ENCODE measurements at places on chromosomes 5 and 9.

DNA sequence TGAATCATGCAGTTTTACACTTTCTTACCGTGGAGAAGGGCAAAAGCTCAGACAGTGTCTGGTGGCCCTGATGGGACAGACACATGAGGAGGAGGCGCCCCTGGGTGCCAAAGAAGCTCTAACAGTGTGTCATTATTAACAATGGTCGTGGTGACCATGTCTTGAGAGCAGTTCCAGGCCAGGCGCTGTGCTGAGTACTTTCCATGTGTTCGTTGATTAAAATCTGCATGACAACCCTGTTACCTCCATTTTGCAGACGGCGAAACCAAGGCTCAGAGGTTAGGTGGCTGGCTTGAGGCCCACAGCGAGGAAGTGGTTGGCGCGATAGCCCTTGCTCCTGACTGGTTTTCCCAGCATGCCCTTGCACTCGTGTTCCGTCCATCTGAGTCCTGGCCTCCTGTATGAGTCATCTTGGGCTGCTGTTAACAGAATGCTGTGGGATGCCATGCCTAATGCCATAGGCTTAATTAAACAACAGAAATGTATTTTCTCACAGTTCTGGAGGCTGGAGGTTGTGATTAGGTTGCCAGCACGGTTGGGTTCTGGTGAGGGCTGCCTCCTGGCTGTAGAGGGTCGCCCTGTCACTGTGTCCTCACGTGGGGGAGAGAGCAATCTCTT is 92.0 kb downstream of the AMBP start:
- no peak for DNase-seq

GRCh38 chr9:15293804-15294316 is 13.2 kb downstream of the TTC39B start:
- DNase-seq = no peak

- no peak for DNase-seq
Measured at GRCh38 chr9:98902516-98902915, 41.2 kb upstream of the COL15A1 start.

DNA sequence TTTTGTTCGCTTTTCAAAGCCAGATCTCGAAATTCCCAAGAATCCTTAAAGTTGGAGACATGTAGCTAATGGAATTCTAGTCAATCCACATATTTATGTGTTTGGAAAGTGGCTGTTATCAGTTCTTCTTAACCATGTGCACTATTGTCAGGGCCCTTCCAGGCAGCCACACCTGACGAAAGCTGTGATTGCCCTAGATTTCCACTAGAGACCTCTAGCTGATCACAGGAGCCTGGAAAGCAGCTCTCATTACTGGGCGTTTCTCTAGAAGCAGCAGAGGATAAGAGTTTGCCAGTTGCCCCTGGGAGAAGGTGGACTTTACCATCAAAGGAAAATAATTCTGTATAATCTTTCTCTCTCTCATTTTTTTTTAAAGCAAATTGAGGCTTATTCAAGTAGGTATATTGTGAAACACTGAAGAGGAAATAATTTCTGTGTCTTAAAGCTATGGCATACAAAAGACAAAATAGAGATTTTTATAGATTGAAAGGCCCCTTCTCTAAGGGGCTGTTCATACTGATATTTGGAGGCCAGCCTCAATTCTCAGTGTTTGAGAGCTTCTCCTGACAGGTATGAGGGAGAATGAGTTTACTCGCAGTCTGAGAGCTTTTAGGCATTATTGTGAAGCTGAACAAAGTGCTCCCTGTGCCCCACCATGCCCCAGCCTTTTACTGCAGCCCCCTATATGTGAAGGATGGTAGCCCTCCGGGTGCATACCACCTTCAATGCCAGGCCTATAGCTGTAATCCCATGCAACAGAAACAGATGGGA is 405.4 kb upstream of the ACTBL2 start:
- peak; percentile 57 for DNase-seq

- peak; percentile 22 for DNase-seq
Measured at GRCh38 chr5:1468629-1469527, 23.6 kb upstream of the SLC6A3 start.

- no peak for DNase-seq
Measured at GRCh38 chr5:178201927-178202235, 2.5 kb upstream of the HNRNPAB start.

- DNase-seq = no peak
Measured at GRCh38 chr5:74186356-74187315, 453.9 kb downstream of the ENC1 start.

DNA sequence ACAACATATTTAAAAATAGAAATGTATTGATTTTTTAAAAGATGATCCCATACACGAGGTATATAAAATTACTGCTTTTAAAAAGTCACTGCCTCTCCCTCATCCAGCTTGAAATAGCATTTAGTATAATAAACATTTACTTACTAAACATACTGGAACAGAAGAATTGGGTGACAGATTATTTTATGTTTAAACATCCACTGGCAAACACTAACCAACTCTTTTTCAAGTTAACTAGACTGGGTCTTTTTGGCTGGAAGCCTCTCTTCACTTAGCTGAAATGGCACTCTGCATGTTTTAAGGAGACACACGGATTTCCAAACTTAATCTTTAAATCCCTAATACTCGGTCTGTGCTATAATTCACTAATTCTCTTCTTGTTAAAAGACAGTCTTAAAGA is 19.0 kb downstream of the CTXN3 start:
- no peak for DNase-seq

GRCh38 chr9:16248822-16249221 is 621.6 kb downstream of the BNC2 start:
- no peak for DNase-seq

DNA sequence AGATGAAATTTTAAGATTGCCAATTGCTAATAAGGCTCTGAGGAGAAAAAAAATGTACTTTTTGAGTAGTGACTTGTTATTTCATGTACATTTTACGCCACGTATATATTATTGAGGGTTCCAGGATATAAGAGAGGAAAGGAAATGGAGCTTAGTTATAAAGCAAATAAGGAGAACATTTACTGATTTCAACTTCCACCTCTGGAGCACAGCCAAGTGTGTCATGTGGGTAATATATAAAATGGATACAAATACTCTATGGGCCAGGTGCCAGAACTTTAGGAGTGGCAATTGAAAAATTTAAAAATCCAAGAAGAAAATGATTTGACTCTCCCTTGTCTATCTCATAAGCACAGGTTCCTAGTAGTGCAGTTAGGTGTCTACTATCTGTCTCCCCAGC is 45.0 kb upstream of the VLDLR start:
- DNase-seq = no peak

GRCh38 chr9:87436716-87437115 is 61.0 kb upstream of the DAPK1 start:
- DNase-seq = no peak

DNA sequence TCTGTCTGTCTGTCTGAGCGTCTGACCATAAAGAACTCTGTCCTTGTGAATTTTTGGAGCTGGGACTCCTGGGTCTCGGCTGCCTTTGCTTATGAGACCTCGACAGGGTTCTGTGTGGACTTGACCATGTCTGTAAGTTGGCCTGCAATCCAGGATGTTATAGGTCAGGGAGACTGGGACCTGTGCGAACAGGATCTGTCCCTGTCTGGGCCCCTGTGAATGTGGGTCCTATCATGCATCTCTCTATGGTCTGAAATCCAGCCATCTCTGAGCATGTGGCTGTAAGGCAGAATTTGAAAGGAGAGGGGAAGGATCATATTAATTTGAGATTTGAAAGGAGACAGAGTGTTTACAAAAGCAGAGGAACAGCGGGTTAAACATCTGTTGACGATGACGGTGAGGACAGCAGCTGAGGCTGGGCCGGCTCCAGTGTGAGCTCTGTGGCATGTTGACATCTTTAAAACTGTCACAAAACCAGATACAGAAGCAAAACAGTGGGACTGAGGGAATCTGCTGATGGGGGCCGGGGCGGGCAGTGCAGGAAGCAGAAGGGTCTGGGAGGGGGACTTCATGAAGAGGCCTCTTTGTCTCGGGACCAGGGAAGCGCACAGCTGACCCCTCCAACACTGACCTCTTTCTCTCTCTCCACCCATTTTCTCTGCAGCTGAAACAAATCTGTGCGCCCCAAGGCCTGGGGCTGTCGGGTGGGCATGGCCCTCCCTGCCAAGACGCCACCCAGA is 19.1 kb upstream of the MVB12B start:
- no peak for DNase-seq

- DNase-seq = no peak
Measured at GRCh38 chr5:115985802-115986757, 23.8 kb downstream of the LVRN start.

- DNase-seq = peak; percentile 87
Measured at GRCh38 chr9:129880654-129881546, 45.6 kb downstream of the USP20 start.

DNA sequence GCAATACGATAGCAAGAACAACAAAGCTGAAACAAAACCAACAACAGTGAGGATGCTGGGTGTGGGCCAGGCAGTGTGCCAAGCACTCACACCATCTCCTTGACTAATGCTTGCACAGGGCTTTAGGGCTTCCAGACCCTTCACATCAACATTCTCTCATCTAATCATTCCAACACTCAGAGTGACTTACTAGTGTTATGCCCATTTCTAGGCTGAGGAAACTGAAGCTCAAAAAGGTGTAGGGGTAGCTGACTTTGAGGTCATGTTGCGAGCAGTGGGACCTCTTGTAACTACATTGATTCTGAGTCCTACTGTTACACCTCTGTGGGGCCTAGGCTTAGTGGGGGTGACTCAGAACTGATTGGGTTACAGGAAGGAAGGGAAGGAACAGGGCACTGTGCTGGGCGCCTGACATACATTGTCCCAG is 9.7 kb downstream of the ANGPTL2 start:
- DNase-seq = no peak

DNA sequence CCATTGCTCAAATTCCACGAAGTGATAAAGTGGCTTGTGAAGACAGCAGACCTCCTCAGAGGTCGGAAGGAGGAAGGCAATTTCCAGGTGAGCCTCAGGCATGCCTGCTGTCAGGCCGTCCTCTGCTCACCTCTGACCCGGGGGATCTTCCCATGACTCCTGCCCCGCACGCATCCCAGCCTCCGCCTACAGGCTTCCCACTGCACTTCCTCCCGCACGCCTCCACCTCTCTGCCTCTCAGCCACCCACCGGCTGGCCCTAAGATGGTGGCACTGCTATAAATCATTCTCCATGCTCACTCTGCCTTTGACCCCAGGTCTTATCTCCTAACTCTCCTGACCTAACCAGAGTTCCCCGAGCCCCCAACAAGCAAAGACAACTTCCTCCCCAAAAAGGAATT is 49.4 kb upstream of the DNAH5 start:
- DNase-seq = no peak

DNA sequence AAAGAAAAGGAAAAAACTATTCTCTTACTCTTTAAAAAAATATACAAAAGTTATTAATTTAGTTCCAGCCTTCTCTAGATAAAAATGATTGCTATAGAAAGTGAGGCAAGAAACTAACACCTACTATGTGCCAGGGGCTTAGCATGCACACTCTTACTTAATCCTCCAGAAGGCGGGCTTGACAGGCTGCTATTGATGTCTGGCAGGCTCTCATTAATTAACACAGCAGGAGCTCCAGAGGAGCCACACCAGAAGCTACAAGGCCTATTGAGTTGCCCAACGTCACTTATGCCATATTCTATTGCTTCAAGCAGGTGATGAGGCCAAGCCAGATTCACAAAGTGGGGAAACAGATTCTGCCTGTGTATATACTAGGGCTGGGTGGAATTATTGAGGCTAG is 54.6 kb upstream of the CLINT1 start:
- DNase-seq = no peak

- DNase-seq = no peak
Measured at GRCh38 chr5:66232706-66233445, 88.8 kb downstream of the SREK1 start.

DNA sequence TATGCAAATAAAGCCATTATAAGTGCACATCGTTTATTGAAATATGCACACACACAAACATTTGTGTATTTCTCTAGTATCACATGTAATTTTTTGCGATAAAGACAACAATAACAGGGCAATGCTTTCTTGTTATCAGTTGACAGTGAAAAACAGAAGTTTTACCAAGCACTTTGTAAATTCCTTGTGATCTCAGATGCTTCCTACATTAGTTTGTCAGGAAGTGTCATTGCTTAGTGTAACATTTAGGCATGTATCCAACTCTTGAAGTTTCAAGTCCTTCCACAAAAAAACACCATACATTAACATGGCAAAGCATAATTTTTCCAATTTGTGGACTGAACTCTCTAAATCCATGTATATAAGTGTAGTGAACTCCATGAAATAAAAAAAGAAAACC is 46.4 kb downstream of the MOCS2 start:
- DNase-seq = no peak

GRCh38 chr9:107738789-107739188 is 249.2 kb upstream of the KLF4 start:
- no peak for DNase-seq

- no peak for DNase-seq
Measured at GRCh38 chr5:41161271-41161670, 52.1 kb downstream of the C6 start.

- DNase-seq = no peak
Measured at GRCh38 chr9:37919956-37920335, 16.0 kb upstream of the SLC25A51 start.

GRCh38 chr9:104868687-104869404 is 59.1 kb downstream of the ABCA1 start:
- DNase-seq = peak; percentile 84

DNA sequence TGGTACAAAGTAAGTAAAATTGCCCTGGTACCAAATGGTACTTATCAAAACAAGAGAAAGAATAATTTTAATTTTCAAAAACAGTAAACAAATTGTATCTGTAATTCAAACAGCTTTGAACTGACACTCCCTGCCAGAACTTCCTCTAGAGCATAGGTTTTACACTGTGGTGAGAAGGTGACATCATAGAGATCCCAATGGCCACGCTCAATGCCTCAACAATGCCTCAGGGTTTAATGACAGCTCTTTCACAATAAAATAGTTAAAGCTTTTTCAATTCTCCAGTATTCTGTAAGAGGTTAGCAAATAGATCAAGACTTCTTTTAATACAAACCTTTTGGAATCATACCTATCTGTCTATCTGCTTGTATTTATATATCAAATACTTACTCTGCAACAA is 437.1 kb downstream of the PRR16 start:
- no peak for DNase-seq

DNA sequence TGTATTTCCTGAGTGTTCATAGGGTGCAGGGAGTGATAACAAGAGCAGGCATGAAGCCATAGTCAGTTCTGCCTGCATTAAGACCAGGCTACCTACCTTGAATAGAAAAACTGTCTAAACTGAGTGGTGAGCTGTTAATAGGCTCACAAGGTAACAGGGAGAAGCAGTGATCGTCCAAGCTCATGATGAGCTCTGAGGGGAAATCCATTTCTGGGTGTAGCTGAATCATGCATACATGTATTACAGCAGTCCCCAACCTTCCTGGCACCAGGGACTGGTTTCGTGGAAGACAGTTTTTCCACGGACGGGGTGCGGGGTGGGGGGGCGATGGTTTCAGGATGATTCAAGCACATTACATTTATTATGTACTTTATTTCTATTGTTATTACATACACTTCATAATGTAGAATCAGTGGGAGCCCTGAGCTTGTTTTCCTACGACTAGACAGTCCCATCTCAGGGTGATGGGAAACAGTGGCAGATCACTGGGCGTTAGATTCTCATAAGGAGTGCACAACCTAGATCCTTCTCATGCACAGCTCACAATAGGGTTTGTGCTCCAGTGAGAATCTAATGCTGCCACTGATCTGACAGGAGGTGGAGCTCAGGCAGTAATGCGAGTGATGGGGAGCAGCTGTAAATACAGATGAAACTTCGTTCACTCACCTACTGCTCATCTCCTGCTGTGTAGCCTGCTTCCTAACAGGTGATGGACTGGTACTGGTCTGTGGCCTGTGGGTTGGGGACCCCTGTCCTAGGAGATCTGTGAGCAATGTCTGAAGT is 100.0 kb upstream of the IL6ST start:
- DNase-seq = no peak
